ENCODE measurements at places on chromosomes 6 and 20.

- DNase-seq: no peak
Observed at GRCh38 chr6:156334966-156335365, 442.2 kb upstream of the ARID1B start.

- DNase-seq: no peak
Observed at GRCh38 chr6:118867181-118867580, 26.8 kb upstream of the ASF1A start.

DNA sequence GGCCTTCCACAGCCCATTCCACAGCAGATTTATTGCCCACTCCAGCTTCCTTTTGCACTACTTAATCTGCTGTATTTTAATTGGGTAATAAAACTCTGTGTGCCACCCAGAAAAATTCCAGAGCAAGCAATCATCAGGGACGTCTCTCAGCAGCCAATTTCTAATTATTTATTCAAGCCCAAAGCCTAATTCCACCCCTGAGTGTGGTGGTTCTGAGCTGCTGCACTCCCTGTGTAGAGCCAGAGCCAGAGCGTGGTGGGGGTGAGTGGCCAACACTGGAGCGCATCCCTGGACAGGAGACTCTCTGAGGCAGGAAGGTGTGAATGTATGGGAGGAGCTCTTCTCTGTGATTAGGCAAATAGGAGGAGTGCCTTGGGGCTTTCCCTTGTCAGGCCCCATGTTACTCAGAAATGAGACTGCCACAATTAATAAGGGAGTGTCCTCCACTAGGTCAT, 66.1 kb downstream of the CD24 start:
- no peak for DNase-seq

GRCh38 chr6:4491501-4492260, 284.5 kb upstream of the CDYL start:
- DNase-seq: no peak

- no peak for DNase-seq
Observed at GRCh38 chr20:41394931-41395666, 28.5 kb upstream of the EMILIN3 start.

- DNase-seq: no peak
Observed at GRCh38 chr6:154460306-154461071, 50.0 kb downstream of the CNKSR3 start.

GRCh38 chr6:39953076-39953618, 18.9 kb upstream of the MOCS1 start:
- DNase-seq: no peak

DNA sequence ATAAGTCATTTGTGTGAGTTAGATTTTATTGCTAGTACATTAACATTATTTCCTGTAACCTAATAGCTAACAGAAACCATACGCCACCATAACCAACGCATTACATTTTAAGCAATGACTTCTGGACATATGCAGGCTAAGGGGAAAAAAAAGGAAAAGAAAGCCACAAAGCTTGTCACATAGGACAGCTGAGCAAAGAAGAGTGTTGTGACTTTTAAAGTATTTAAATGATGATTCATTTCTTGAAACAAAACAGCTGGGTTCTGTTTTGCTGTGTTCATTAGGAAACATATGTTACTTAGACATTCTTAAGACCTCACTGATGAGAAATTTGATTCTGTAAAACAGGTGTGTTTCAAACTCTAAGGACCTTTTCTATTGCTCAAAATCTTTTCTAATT, 171.4 kb downstream of the COL9A1 start:
- DNase-seq: no peak

DNA sequence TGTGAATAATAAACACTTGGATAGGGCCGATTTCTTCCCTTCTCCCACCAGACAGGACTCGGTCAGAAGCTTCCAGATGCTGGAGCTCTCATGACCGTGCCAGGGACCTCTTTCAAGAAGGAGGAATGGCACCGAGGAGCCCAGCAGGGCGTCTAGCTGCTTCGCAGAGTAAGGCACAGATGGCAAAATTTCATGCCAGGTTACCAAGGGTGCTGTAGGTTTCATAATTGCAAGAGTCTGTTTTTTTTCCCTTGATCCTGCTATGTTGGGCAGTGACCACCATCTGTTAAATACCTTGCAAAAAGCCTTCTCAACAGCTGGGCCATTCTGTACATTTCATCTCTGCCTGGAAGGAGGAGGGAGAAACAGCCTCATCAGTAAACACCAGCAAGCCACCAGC, 111.8 kb downstream of the EDN3 start:
- DNase-seq: peak; percentile 20

DNA sequence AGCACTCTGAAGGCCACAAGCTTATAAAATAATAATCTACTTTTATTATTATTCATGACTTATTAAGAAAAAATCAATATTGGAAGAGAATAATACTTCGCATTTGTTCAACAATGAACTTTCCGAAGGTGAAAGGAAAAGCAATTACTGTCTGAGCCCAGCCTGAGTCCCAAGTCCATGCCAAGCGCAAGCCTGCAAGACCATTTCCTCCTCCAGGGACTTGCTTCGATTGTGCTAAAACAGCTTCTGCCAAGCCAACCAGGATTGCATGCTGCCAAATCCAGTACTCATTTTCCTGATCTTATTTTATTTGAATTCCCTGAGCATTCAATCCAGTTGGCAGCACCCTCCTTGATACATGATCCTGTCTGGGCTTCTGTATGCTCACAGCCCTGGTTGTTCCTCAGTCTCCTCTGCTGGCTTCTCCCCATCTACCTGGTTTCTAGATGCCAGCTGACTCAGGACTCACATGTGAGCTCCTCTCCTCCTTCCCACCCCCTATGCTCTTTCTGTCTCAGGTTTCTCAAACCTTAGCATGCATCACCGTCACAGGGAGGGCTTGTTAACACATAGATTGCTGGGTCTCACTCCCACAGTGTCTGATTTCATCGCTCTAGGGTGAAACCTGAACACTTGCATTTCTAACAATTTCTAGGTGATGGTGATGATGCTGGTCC, 55.9 kb upstream of the PSMF1 start:
- no peak for DNase-seq

GRCh38 chr6:129598244-129599187, 111.5 kb downstream of the ARHGAP18 start:
- no peak for DNase-seq

- DNase-seq: no peak
Observed at GRCh38 chr6:127015858-127016257, 102.6 kb upstream of the RSPO3 start.

DNA sequence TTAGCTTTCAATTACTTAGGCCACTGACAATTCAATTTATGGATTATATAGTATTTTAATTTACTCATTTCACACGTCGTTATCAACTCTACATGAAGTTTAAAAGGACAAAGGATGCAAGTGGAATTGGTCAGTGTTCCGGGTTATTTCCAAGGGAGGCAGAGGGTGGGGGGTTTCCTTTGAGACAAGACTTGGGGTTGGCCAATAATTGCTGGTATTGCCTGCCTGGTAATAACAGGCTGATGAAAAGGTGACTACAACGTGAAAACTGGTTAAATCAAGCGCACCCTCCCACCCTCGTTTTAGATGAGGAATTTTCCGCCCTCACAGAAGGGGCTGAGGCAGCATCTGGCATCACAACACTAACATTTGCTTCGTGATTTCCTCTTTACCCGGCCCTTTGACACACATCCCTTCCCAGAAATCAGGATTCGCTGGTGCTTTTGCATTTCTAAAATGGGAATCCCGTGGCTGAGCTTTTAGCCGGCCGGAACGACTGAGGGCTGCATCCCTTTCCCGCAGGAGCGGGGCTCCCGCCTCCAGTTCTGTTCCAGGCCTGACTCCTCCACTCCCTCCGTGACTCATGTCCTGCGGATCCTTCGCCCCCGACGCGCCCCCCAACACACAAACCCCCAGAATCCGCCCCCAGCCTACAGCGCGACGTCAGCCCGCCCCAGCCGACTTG, 999 bp upstream of the PIM1 start:
- no peak for DNase-seq

DNA sequence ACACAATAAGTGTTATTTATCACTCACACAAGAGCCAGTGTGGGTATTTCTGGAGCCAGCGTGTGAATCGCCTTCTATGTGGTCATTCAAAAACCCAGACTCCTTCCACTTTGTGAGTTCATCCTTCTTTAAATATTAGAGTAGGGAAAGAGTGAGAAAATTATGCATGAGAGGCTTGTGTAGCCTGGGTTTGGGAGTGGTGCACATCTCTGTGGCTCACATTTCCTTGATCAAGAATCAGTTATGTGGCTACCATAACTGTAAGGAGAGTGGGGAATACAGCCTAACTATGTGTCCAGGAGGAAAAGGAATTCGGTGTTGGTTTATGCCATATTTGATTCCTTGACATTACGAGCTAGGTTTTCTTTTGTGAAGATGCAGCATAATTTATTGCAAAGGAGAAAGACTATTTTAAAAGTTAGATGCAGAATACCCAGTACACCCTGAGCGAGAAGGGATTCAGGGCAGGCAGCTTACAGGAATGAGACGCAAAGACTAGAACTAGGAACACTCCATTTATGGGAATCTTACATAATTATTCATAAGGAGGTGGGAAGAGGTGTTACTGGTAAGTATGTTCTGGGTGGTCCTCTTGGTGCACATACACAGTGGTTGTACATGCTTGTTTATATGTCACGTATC, 638.5 kb downstream of the COL12A1 start:
- no peak for DNase-seq

GRCh38 chr20:33169176-33169794, 1.3 kb downstream of the BPIFA2 start:
- no peak for DNase-seq

GRCh38 chr6:51382847-51383246, 564.2 kb downstream of the TFAP2B start:
- DNase-seq: no peak

Measured in sigmoid colon (tissue), 7 donors.